Hematopoietic multipotent progenitor cell treated with erythropoietin and hydrocortisone succinate and interleukin-3 and kit ligand, for 8 days (in vitro differentiated cells): ENCODE measurements at places on chromosomes 3 and 15.

- no peak for DNase-seq
These were observed 483.8 kb downstream of the TUSC7 start for GRCh38 chr3:117193390-117193789.

DNA sequence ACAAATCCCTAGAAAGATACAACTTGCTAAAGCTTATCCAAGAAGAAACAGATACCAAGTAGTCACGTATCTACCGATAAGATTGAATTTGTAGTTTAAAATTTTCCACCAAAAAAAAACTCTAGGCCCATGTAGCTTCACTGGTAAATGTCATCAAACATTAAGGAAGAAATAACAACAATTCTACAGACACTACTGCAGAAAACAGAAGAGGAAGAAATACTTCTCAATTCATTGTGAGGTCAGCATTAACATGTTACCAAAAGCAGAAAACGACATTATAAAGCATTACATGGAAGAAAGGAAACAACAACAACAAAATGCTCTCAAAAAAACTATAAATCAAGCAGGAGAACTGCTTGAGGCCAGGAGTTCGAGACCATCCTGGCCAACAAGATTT, 27.5 kb upstream of the TM4SF19 start:
- DNase-seq, result no peak

GRCh38 chr15:80778964-80779657, at the start of gene CEMIP:
Gene CEMIP, plus strand, starts transcription at chr15:80779370. Its CDS starts 94,510 bp downstream, at chr15:80873880.
- DNase-seq, result peak; percentile 36

- DNase-seq, result no peak
These were observed 64.9 kb downstream of the UACA start for GRCh38 chr15:70698426-70698825.

DNA sequence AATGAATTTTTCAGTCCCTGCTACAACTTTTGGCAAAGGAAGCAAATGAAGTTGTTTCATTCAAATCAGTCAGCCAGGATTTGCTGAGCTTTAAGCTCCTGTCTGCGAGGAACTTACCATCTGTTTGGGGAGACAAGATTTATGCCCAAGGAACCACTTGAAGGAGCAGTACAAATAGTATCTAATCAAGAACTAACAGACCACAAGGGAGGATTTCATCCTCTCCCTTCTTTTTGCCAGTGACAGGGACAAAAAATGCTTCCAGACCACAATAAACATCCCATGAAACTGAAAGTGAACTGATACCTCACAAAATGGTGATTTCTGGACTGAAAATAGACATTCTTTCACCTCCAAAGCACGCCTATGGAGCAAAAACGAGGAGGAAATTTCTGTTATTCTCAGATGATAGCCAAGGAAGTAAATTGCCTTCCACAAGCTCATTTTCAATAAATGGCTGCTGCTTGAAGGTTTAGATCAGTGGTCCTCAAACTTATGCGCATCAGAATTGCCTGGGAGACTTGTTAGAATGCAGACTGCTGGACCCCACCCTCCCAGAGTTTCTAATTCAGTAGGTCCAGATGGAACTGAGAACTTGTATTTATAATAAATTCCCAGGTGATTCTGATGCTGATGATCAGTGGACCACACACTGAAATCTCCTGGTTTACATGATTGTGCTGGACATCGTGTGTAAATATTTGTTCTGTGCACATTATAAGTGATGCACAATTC, 202.4 kb upstream of the GADL1 start:
- DNase-seq, result no peak

GRCh38 chr3:104696470-104696869, 670.2 kb upstream of the ALCAM start:
- DNase-seq, result no peak

DNA sequence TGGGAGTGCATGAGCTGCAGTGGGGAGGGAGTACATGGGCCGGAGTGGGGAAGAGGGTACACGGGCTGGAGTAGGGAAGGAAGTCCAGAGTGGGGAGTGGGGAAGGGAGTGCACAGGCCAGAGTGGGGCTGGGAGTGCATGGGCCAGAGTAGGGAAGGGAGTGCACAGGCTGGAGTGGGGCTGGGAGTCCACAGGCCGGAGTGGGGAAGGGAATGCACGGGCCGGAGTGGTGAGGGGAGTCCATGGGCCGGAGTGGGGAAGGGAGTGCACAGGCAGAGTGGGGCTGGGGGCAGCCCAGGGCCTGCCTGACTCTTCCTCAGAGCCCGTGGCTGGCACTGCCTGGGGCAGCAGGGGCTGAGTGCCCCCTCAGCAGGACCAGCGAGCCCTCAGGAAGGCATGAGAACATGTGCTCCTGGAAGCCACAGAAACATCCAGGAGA, 40.7 kb downstream of the KLF15 start:
- DNase-seq, result no peak

DNA sequence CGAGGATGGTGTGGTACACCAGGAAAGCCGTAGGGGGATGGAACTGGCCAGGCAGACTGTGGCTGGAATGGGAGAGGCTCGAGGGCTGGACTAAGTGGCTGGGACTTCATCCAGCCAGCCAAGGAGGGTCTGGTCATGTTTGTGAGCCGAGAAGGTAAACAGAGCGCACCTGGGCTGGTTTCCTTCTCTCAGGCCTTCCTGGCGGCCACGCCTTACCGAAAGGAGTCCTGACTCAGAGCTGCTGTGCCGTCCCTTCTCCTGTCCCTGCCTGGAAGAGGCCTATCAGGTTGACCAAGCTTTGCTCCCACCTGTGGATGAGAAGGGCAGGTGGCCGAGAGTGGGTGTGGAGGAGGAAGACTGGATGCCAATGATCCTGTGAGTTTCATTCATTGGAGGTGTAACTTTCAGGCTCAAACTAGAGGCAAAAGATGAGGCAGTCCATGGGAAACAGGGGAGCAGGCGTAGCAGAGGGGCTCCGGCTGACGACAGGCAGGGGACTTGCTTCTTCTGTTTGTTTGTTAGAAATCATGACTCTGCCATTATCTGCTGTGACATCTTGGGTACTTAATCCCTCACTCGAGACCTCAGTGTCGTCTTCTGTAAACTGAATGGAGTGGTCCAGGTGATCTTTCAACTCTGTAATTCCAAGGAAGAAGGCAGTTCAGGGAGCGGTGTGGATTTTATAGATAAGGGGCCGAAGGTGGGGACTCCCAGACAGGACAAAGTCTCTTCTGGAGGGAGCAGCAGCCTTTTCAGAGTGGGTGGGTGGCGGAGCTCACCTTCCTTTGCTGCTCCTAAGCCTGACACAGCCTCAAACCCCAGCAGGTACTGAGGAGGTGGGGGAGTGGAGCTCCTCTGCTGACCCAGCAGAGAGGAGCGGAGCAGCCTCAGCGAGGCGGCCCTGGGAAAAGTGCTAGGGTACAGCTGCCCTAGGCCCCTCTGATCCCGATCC, 71.8 kb upstream of the GATM start:
- DNase-seq, result no peak

GRCh38 chr3:164040991-164041390, 1037.3 kb downstream of the SI start:
- no peak for DNase-seq

GRCh38 chr15:30824518-30825195, 79.1 kb upstream of the FAN1 start:
- no peak for DNase-seq

- no peak for DNase-seq
These were observed 20.0 kb upstream of the TJP1 start for GRCh38 chr15:29842290-29842689.

DNA sequence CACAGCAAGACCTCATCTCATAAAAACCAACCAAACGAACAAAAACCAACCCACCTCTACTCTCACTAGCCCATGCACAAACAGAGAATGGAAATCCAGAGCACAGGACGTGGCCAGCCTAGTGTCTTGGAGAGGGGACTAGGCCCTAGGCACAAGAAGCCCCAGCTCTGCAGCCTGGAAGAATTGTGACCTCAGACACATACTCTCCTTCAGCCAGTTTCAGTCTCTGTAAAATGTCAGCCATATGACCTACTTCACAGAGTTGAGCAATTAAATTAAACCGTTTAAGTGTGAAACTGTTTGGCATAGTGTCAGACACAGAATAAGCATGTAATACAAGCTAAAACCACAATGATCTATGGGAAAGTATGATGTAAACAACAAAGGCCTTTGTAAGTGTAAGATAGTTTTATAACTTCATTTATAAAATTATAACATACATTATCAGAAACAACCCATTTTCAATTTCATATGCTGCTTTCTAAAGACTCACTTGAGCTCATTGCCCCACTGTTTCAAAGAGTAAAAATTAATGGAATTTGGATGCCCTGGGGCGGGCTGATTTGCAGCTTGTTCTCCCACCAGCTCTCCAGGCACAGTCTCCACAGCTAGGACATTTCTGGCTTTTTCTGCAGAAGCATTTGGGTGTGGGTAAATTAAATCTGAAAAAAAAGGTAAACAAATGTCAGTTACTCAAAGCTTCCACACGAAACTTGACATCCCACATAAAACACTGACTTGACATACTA, 32.9 kb downstream of the TBC1D2B start:
- peak; percentile 16 for DNase-seq
